NCI-H2081 (cell line): ENCODE measurements at places on chromosomes 6 and 20.

GRCh38 chr20:63517376-63518309, 2.9 kb upstream of the PPDPF start:
- no peak for DNase-seq

- DNase-seq, result no peak
Observed at GRCh38 chr20:17530153-17530552, 1.0 kb downstream of the BFSP1 start.

DNA sequence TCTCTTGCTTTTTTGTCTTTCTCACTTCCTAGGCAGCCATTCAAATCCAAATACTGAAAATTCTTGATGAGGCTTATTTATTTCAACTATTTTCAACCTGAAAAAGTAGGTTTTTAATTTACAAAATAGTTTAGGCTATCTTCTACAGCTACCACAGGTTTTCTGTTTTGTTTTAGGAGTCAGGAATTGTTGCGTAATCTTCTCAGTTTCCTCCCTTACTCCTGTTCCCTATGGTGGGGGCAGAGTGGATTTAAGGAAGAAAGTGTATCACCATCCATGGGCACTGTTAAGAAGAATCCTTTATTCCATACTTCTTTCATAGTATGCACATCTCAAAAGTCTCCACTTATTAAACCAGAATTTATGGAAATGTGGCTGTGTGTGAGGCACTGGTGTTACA, 182.4 kb downstream of the KHDC1L start:
- DNase-seq, result no peak

DNA sequence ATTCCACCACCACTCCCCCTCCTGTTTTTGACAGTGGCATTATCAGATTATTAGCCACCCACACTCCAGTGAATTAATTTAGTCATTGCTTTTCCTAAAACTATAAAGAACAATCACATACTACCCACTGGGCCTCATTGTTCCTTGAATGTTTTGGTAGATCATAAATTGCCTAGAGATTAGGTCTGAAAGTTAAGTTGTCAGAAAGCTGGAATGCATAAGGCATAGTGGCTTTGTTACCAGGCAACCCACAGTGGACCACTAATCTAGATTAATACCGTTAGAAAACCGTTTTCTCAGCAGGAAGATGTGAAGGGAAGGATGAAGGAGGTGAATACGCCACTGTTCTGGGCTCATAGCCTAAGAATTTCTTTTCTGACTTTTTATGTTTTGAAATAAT, 75.6 kb downstream of the SAMD3 start:
- no peak for DNase-seq

DNA sequence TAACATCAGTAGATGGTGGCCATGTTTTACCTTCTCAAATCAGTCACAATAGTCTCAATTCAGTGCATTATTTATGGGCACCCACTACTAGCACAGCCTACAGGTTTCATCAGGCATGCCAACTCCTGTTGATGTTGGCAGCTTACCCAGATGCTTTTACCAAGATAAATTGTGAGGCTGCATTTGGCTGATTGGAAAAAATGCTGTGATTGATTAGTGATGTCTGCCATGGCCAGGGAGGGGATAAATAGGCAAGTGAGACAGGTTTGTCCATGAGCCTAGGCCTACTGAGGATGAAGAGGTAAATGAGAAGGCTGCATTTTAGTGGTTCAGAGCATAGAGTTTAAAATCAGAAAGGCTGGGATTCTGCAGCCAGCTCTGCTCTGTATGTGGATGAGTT, 227.1 kb downstream of the NFATC2 start:
- DNase-seq, result no peak

- DNase-seq, result no peak
Observed at GRCh38 chr20:53595018-53595378, 1.4 kb upstream of the ZNF217 start.

GRCh38 chr6:53956068-53956711, 155.1 kb upstream of the MLIP start:
- DNase-seq, result peak; percentile 86

- no peak for DNase-seq
Observed at GRCh38 chr6:31576897-31577578, 1.7 kb downstream of the TNF start.

GRCh38 chr6:28693033-28693750, 167.5 kb downstream of the GPX5 start:
- no peak for DNase-seq

- no peak for DNase-seq
Observed at GRCh38 chr6:89554106-89554505, 84.4 kb downstream of the LYRM2 start.

- peak; percentile 87 for DNase-seq
Observed at GRCh38 chr6:155449450-155450239, 6.0 kb downstream of the NOX3 start.

DNA sequence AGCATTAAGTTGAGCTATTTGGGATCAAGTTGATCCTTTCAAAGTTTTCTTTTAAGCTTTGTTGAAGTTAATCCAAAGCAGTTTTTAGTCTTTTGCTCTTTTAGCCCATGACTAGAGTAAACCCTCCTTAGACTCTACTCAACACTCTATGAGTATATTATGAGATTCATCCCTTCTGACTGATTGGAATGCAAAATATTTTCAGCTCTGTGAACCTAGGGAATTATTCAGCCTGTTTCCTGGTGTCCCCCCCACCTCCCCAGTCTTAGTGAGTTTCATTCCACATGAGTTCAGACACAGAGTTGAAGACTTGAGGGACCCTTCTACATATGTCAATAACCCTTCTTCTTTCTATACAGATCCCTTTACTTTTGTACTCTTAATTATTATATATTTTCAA, 413.7 kb downstream of the RFPL4B start:
- no peak for DNase-seq

DNA sequence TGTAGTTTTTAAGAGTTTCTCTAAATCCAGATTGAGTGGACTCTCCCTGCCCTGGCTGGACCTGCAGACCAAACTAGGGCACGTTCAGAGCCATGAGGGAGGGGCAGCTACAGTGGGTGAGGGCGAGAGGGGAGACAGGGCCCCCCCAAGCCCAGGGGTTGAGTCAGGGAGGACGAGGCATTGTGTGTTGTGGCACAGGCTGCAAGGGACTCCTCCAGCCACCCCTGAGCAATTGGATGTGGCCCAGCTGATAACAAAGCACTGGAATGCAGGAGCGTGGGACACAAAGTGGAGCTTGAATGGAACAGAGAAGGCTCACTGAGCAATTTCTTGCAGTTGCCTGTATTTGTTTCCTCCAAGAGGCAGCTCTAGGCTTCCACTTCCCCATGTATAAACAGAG, 43.5 kb upstream of the MYL9 start:
- no peak for DNase-seq

GRCh38 chr6:105509506-105510331, 106.8 kb upstream of the PREP start:
- no peak for DNase-seq

- peak; percentile 64 for DNase-seq
Observed at GRCh38 chr6:32885698-32886286, 31.8 kb downstream of the PSMB9 start.

DNA sequence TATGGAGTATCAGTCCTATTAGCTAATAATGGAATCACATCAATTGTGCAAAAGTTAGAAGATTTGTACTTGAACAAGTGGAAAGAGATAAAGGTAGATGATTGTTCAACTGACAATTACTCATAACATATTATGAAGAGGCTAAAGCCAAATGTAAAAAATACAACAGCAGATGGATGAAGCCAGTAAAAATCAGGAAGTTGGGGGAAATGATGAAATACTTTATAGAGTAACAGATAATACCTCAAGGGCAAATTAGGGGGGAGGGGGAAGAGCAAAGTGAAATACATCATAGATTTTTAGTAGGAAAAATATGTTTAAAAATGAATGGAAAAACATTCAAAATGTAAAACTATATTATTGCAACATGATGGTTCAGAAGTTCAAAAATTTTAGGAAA, 114.0 kb downstream of the PDSS2 start:
- DNase-seq, result no peak

DNA sequence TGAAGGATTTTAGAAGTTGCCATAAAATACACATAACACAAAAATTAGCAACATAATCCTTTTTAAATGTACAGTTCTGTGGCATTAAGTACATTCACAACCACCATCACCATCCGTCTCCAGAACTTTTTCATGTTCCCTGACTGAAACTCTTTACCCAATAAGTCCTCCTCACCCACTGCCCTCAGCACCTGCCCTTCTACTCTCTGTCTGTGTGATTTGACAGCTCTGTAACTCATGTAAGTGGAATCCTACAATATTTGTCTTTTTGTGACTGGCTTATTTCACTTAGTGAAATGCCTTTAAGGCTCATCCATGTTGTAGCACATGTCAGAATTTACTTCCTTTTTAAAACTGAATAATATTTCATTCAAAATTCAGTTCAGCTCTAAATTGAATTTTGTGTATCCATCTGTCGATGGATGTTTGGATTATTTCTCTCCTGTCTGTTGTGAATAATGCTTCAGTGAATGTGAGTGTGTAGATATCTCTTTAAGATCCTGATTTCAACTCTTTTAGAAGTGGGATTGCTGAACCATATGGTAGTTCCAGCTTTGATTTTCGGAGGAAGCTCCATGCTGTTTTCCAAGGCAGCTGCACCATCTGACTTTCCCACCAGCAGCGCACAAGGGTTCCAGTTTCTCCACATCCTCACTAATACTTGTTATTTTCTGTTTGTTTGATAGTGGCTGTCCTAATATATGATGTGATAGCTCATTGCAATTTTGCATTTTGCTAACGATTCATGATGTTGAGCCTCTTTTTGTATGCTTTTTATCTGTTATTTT, 4.2 kb downstream of the ENTPD6 start:
- no peak for DNase-seq

DNA sequence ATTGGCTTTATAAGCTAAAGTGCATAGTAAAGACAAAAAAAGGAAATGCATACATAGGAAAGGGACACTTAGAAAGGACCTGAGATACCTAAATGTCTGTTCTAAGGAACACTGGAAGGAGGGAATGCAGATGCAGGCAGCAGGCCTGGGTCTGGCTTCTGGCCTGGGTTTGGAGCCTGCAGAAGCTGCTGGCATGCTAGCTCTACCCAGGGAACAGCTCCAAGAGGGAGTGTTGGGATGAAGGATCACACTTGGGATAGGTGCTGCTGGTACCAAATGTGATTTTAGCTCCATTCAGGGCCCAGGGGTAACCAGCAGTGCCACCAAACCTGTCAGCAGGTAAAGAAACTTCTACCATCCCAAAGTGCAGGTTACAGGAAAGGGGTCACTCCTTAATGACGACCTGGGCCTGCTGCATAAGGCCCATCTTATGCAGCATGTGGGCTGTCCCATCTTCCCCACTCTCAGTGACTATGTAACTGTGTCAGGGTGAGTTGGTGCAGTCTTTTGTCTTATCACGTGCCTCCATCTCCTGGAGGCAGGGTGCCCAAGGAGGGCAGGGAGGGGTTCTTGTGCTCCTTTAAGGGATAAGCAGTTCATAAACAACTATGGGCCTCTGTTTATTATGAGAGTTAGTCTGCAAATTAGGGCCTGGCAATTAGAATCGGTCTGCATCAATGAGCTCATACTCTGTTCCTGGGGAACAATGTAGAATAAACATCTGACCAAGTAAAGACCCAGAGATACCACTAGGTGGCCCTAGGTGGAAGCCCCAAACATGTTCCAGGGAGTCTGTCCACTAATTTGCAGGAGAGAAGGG, 26.9 kb downstream of the DDX27 start:
- peak; percentile 58 for DNase-seq

GRCh38 chr6:101422811-101423210, 29.3 kb downstream of the GRIK2 start:
- no peak for DNase-seq

DNA sequence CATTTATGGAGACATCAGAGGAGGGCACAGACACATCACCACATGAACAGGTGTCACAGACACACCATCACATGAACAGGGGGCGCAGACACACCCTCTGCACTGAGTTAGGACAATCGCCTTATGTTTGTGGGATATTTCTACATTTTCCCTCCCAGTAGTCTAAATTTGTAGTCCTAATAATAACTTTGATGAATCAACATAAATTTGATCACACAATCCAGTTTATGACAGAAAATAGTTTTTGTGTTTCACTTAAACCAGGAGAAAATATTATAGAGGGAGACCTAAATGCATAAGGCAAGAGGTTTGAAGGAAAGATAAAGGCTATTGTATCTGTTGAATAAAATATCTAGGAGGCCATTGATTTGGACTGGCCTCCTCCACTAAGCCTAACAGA, 195.7 kb downstream of the GPX5 start:
- no peak for DNase-seq

- no peak for DNase-seq
Observed at GRCh38 chr6:36374972-36375371, 12.5 kb downstream of the ETV7 start.

DNA sequence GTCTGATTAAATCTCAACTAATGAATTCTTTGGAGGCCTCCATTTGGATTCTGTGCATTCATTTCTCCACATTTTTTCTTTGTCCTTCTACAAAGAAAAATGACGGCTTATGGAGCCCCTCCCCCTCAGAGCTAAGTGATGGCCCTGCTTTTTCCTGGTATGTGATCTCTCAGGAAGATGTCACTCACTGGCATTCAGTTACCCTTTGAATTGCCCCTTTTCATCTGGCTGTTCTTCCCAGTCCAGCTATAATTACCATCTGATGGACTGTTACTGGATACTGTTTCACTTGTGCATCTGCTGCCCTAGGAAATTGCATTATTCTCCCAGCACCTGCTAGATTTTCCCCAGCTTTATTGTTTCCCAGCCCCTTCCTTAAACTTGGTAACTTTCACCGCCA, 151.9 kb downstream of the CFAP61 start:
- peak; percentile 48 for DNase-seq

DNA sequence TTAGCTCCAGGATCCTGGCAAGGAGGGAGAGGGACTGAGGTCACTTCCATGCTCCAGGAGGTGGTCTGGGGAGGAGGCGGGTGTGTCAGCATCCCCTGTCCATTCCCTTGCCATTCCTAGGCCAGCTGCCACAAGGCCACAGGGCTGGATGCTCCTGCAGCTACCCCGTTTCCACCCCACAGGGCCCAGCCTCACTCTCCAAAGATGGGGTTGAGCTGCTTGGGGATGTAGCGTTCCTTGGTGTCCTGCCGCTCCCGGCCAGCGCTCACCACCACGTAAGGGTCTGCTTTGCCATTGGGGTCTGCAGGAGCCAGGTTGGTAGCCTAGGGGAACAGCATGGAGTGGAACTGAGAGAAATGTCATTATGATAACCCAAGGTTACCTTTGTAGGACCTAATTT, 23.0 kb downstream of the ERGIC3 start:
- no peak for DNase-seq

- no peak for DNase-seq
Observed at GRCh38 chr6:20805021-20805420, 270.8 kb downstream of the CDKAL1 start.

DNA sequence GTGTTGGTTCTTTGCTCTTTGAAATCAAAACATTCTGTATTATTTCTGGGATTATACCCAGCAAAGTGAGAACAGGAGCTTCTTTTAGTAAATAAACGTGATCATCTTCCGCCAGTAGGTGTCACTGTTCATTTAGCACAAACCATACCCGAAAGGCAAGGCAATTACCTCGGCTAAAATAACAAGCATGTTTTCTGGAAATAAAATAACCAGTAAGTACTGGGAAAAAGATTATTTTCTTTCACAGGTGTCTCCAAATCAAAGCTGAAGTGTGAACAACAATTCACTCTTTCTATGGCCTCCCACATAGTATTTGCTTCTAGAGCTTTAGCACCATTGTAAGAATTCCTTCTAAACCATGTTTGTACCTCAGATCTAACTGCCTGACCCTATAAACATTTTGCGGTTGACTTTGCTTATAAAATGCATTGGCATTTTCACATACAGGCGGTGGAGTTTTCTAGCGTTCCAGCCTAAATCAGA, 144.6 kb upstream of the AGPAT4 start:
- peak; percentile 57 for DNase-seq

GRCh38 chr6:679282-679681, 13.7 kb downstream of the EXOC2 start:
- no peak for DNase-seq
